K562 (cell line): ENCODE measurements at places on chromosomes 6 and 20.

DNA sequence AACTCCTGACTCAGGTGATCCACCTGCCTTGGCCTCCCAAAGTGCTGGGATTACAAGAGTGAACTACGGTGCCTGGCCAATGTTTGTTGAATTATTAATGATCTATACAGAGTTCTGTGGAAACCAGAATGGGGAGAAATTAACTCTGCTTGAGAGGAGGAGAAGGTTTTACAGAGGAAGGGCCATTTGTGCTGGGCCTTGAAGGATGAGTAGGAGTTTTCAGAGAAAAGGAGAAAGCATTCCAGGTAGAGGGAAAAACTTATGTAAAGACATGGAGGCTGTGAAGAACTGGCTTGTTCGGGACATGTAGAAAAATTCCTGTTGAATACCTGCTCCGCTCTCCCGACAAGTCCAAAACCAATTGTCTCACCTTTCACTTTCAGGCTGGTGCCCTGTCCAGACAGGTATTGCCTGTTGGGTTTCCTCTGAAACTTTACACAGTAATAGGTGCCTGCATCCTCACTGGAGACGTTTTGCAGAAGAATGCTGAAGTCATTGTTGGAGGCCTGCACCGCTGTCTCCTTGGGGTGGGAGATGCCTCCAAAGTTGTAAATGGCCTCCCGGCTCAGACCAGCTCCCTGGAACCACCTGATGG, 11.3 kb upstream of the NSFL1C start:
- DNase-seq: no peak

- peak; percentile 33 for DNase-seq
Measured at GRCh38 chr6:16345449-16346330, 107.3 kb downstream of the GMPR start.

DNA sequence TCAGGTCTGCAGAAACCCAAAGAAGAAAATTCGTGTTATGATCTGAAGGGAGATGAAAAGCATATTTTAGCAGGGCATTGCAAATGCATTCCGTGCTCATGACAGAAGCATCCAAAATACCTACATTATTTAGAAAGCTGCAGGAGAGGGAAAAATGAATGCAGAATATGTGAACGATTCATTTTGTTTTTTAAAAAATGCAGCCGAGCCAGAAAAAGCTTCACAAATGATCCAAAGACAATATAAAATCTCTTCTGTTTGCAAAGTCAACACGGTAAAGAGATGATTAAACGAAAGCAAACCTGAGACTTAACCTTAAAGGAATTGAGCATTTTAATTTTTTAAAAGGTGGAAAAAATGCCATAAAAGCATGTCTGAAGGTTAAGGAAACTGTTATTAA, 136.1 kb upstream of the SULF2 start:
- DNase-seq: no peak

DNA sequence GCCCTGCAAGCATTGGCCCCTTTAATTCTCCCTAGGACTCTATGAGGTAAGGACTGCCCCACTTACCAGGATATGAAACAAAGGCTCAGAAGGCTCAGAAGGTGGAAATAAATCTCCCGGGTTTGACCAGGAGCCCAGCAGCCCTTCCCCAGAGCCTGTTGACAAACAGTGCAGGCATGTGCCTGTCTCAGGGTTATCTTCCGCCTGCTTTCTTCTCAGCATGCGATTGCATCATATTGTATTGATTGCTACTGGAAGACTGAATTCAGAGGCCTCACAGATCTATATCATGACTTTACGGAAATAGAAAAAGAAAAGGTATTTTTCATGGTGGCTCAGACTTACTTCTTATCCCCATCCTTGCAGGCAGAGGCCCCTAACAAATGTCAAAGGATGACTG, 92.7 kb downstream of the PHACTR3 start:
- no peak for DNase-seq

DNA sequence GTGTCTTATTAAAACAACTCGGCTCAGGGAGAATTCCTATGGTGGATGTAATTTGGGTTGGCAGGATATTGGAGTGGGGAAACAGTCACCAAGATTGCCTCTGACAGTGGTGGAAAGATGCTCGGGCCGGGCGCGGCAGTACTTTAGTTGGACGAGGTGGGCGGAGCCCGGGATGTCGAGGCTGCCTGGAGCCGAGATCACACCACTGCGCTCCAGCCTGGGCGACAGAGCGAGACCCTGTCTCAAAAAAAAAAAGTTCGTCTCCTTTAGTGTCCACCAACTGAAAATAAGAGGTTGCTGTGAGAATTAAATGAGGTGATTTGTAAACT, 621 bp downstream of the NOL7 start:
- peak; percentile 41 for DNase-seq
